ENCODE measurements at places on chromosomes 5 and 9. TPM values are rescaled to one million over a fixed set of nuclear protein-coding genes. Genes with fewer than 3 reads are reported as not detected.

The FBLL1 gene
- not detected for total RNA-seq

GRCh38 chr5:169767938-169768337 is 130.9 kb downstream of the DOCK2 start:
- no peak for DNase-seq

- DNase-seq: no peak
Measured at GRCh38 chr9:13035822-13036221, 243.7 kb downstream of the MPDZ start.

DNA sequence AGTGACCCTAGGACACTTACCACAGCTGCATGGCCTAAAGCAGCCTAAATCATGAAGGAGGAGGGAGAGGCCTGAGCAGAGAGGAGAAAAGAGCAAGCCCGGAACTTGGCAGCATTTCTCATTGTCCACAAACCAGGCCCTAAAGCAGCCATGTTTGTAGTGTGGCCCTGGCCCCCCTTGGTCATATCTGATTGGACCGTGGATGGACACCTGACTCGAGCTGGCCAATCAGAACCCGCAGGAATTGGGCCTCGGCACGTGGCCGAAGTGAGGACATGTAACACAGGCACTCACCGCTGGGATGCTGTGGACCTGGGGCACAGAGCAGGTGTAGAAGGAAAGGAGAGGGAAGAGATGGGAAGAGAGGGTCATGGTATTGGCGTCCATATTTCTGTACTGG is 56.9 kb downstream of the ASS1 start:
- DNase-seq: no peak

- no peak for DNase-seq
Measured at GRCh38 chr9:125707472-125707804, 430 bp upstream of the MAPKAP1 start.

- DNase-seq: peak; percentile 68
Measured at GRCh38 chr5:75337366-75338021, 474 bp downstream of the HMGCR start.

GRCh38 chr9:4713849-4714248 is 27.2 kb downstream of the AK3 start:
- DNase-seq: no peak
